ENCODE measurements at places on chromosomes 4 and X.
A peak's percentile ranks its signal among the peaks of the same experiment; 100 is the strongest.

DNA sequence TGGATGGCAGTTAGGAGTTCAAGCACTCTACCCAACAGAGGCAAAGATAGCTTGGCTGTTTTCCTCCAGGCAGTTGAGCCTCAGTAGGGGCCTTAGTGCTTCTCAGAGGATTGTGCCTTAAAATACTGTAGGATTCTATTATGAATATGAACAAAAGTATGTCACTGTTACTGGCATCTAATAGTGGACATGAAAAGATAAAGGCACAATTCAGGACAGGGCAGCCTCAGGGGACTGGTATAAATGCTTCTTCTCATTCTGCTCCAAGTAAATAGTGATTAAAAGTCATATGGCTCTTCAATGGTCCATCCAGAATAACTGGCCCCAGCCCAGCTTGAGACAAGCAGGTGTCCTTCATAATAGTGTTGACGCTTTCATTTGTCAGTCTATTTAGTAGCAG is 17.7 kb downstream of the COL4A6 start:
- DNase-seq: peak; percentile 45

DNA sequence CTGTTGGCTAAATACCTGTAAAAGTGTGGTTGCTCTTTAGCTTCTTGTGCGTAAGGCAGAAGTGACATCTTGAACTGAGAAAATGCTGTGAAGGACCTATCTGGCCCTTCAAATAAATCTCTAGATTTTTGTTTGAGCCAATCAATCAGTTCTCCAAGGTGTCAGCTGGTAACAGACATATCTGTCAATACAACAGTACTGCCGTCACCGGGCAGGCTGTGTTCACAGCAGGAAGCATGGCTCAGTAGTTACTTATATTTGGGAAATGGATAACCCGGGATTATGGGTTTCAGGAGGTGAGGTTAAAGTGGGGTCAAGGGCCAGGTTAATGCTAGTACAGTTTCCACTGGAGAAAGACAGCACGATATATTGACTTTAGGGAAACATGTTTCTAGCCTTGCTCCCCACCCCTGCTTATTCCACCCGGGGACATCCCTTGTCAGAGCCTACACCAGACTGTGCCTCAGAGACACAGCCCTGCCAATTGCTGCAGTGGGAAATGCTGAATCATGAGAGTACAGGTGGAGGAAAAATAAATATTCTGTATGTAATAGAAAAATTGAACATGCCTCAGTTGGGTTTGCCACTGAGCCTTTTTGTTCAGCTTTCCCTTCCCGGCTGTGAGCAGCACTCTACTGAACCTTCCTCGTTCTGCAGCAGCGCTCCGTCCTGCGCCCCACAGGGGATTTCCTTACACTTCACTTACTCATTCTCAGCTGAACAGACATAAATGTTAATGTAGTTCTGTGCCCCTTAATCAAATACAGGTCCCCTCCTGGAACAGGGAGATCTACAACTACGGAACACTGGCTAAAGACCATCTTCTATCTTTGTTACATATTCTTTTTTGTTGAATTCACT is 121.1 kb downstream of the MGST2 start:
- DNase-seq: no peak

- DNase-seq: peak; percentile 9
Measured at GRCh38 chrX:65667503-65668376, at the start of gene MSN. MSN (plus strand) TSS chrX:65667654; CDS start chrX:65667842, 188 bp downstream.

- DNase-seq: no peak
Measured at GRCh38 chr4:88960576-88960975, 96.4 kb downstream of the FAM13A start.

GRCh38 chr4:78369679-78370078 is 181.9 kb upstream of the ANXA3 start:
- peak; percentile 78 for DNase-seq

DNA sequence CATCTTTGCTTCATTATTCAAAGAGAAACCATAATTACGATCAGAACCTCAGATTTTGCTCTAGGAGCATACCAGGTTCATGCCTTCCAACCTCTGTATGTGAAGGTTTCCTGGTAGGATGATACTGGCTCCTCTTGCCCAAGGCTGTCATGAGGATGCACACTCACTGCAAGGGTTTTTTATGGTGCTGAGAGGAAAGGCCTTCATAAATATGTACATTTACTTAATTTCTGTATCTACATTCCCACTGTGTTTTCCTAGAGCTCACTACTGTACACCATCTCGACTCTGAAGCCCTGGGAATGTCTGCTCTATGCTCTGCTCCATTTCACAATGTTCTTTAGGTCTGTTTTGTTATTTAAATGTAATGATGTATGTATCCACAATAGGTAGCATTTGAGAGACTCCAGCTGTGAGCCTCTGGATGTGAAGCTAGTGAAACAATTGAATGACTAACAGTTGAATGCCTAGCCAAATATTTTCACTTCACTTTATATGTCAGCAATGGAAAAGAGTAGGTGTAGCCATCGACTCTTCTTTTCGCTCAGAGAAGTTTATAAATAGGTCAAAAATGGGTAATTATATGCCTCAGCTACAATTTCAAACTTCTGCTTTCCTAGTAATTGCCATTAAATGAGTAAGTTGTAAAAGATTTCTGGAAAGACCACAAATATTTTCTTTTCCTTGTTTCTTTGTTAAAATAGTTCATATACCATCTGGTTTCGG is 228.0 kb downstream of the PALLD start:
- DNase-seq: no peak
